Vagina (tissue), 2 donors: ENCODE measurements at places on chromosomes 1 and 21. TPM values are rescaled to one million over a fixed set of nuclear protein-coding genes. Genes with fewer than 3 reads are reported as not detected.

Gene ADGRL2
- 68.0 TPM for total RNA-seq

Gene SPATA46
- not detected for total RNA-seq

Gene AMPD1
- not detected for total RNA-seq

Gene ATP1A4
- total RNA-seq: not detected

Gene FMO2
- 14.0 TPM for total RNA-seq

GRCh38 chr1:47441450-47442106, 3.7 kb downstream of the FOXD2 start:
- no peak overlapping the region for H3K27ac ChIP-seq
- H3K36me3 ChIP-seq: no peaks in the 10 kb centered on the region
- H3K4me1 ChIP-seq: peaks cover 24% of the 10 kb centered on the region
- no peak overlapping the region for H3K4me3 ChIP-seq
- peaks cover 29% of the 10 kb centered on the region for H3K27me3 ChIP-seq
- no peak for DNase-seq

DNA sequence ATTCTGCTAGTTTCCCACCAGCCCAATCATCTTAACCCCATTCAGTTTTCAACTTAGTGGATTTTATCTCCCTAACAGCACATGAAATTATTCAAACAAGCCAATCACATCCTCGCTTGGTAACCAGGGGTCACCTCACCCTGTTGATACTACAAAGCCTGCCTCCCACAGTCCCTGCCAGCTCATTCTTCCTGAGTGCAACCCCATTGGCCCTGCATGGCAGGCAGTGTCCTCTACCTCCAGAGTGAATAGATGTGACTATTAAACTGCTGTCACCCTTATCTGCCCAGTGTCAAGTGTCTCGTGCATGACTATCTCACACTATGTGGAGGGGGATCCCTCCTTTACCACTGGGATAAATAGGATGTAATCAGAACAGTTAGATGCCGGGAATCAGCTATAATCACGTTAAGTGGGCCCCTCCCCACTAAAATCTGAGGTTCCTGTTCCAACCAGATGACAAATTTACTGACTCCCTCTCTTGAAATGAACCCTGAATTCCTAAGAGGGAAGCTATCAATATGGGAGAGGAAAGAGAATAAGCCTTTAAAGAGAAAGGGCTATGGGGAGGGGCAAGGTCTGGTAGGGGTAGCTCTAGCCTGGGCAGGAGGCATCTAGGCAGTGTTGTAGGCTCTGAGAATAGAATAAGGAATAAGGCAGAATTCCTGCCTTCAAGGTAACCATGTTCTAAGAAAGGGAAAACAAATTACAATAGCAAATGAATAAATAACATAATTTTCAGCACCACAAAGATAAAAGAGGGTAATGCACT, 155.9 kb downstream of the SLC30A10 start:
- H3K27ac ChIP-seq: no peak overlapping the region
- DNase-seq: no peak
- H3K27me3 ChIP-seq: no peaks in the 10 kb centered on the region
- no peaks in the 10 kb centered on the region for H3K36me3 ChIP-seq
- H3K4me3 ChIP-seq: no peak overlapping the region

- no peak for DNase-seq
- peaks cover 20% of the 10 kb centered on the region for H3K4me1 ChIP-seq
- no peaks in the 10 kb centered on the region for H3K36me3 ChIP-seq
- no peak overlapping the region for H3K4me3 ChIP-seq
- H3K27ac ChIP-seq: peak overlapping the region; percentile 35
Measured at GRCh38 chr1:215635827-215636226, 68.7 kb downstream of the KCTD3 start.

GRCh38 chr1:94079080-94079940, 41.6 kb downstream of the ABCA4 start:
- DNase-seq: no peak
- no peak overlapping the region for H3K4me3 ChIP-seq
- no peaks in the 10 kb centered on the region for H3K36me3 ChIP-seq
- H3K27ac ChIP-seq: no peak overlapping the region
- H3K4me1 ChIP-seq: peaks cover 4% of the 10 kb centered on the region

- no peaks in the 10 kb centered on the region for H3K36me3 ChIP-seq
- H3K27me3 ChIP-seq: no peaks in the 10 kb centered on the region
- no peak overlapping the region for H3K27ac ChIP-seq
- H3K4me1 ChIP-seq: peaks cover 11% of the 10 kb centered on the region
Measured at GRCh38 chr1:115196296-115196695, 107.0 kb upstream of the TSPAN2 start.

DNA sequence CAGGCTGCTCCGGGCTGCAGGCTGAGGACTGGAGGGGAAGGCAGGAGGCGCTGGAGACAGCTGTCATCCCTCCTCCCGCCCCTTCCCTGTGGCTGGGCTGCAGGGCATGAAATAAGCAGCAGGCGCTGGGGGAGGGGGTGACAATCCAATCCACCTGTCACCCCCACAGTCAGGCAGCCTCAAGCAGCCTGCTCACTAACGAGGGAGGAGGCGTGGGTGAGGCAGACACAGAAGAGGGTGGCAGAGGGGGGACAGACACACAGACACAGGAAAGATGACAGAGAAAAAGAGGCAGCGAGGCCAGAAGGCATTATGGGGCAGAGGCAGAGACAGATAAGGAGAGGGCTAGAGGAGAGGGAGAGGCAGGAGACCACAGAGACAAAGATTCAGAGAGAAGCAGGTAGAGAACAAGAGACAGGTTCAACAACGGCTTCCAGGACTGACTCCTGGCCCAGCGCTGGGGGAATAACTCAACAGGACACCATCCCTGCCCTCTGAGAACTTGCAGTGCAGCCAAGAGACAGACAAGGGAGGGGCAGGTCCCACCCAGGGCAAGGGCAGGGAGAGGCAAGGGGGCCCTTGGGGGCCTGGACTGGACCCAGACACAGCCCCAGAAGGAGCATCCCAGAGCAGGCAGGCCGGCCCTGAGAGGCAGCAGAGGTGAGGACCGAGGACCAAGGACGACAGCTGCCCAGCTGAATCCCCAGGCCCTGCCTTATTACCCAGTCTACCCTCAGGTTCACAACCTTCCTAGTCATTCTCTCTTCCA, 11.2 kb downstream of the MEF2D start:
- peak overlapping the region; percentile 99 for H3K27ac ChIP-seq
- no peaks in the 10 kb centered on the region for H3K36me3 ChIP-seq
- H3K27me3 ChIP-seq: no peaks in the 10 kb centered on the region
- no peak for DNase-seq
- H3K4me1 ChIP-seq: peaks cover 100% of the 10 kb centered on the region
- H3K4me3 ChIP-seq: peak overlapping the region; percentile 41

DNA sequence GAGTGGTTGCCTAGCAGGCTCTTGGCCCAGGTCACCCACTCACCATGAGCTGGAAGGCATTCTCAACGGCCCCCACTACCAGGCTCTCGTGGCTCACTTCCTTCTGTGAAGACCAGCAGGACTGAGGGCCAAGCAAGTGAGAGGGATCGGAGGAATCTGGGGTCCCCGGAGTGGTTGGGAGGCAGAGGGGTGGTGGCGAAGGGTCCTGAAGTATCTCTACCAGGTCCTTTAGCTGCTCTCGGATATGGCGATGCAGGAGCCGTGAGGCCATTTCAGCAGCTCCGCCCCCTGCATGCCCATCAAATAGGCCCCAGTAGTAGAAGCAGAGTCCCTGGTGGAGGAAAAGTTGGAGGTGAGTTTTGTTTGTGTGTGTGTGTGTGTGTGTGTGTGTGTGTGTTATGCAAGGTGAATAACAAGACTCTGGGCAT, 2.4 kb downstream of the PPM1J start:
- peaks cover 25% of the 10 kb centered on the region for H3K4me1 ChIP-seq
- no peak overlapping the region for H3K4me3 ChIP-seq
- no peaks in the 10 kb centered on the region for H3K36me3 ChIP-seq
- no peak overlapping the region for H3K27ac ChIP-seq
- no peaks in the 10 kb centered on the region for H3K27me3 ChIP-seq

DNA sequence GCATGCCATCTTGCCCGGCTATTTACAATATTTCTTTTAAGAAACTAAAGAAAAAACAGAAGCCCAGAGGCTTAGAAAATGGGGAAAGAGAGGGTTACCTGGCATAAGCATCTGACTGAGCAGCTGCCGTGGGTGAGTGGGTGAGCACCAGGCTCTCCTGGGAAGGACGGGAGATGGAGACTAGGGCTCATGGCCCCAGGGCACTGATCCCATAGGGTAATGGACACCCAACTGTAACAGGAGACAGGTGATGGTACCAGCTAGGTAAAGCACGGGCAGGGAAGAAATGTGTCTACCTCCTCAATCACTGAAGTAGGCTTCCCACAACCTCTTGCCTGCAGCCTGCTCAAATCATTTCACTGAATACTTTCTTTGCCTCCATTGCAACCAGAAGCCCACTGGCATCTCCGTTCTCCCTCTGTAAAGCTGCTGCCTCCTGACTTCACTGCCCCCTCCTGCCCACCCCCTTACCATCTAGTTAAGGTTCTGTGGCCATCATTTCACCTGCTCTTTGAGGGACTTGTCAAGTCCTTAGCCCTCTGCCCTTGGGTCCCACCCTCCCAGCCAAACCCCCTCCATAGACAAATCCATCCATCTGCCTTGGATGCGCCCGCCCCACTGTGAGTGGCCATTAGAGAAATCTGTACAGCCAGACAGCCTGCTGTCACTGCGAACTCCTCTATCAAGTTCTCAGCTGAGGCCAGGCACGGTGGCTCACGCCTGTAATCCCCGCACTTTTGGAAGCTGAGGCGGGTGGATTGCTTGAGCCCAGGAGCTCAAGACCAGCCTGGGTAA, 6.2 kb downstream of the TMEM125 start:
- no peaks in the 10 kb centered on the region for H3K27me3 ChIP-seq
- no peak for DNase-seq
- no peaks in the 10 kb centered on the region for H3K36me3 ChIP-seq
- H3K4me3 ChIP-seq: no peak overlapping the region
- H3K4me1 ChIP-seq: no peaks in the 10 kb centered on the region
- H3K27ac ChIP-seq: no peak overlapping the region

DNA sequence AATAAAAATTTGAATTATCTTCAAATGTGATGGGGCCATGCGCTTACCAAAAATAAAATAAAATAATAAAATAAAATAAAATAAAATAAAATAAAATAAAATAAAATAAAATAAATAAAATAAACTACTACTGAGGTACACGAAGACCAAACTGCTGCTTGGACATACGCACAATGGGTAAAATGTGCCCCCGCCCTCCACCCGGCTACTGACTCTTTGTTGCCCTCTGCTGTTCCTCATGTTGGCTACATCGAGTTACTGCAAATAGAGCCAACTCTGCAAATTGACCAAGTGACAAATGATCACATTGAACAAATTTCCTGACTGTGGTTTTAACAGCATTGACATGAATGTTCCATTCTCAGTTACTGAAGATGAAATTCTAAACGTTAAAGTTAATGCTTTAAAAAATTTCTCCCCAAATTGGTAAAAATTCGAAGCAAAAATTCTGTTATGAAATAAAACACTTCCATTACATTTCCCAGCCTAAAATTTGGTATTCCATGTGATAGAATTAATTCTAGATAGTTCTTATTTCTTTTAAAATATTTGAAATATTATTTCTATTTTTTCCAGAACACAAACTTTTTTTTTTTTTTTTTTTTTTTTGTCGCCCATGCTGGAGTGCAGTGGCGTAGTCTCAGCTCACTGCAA, 18.8 kb upstream of the MAP1LC3C start:
- H3K4me1 ChIP-seq: no peaks in the 10 kb centered on the region
- no peak overlapping the region for H3K27ac ChIP-seq
- no peaks in the 10 kb centered on the region for H3K27me3 ChIP-seq
- H3K36me3 ChIP-seq: no peaks in the 10 kb centered on the region

GRCh38 chr1:156938813-156939212, 18.4 kb downstream of the LRRC71 start:
- no peak overlapping the region for H3K27ac ChIP-seq
- no peak overlapping the region for H3K4me3 ChIP-seq
- no peak for DNase-seq
